ENCODE measurements at places on chromosomes 4 and X.

- DNase-seq: no peak
These were observed 89.4 kb downstream of the AMMECR1 start for GRCh38 chrX:110228453-110228852.

- DNase-seq: no peak
These were observed 773 bp upstream of the TXLNG start for GRCh38 chrX:16785247-16786138.

GRCh38 chrX:45143455-45143854, 57.2 kb downstream of the DIPK2B start:
- DNase-seq: no peak

DNA sequence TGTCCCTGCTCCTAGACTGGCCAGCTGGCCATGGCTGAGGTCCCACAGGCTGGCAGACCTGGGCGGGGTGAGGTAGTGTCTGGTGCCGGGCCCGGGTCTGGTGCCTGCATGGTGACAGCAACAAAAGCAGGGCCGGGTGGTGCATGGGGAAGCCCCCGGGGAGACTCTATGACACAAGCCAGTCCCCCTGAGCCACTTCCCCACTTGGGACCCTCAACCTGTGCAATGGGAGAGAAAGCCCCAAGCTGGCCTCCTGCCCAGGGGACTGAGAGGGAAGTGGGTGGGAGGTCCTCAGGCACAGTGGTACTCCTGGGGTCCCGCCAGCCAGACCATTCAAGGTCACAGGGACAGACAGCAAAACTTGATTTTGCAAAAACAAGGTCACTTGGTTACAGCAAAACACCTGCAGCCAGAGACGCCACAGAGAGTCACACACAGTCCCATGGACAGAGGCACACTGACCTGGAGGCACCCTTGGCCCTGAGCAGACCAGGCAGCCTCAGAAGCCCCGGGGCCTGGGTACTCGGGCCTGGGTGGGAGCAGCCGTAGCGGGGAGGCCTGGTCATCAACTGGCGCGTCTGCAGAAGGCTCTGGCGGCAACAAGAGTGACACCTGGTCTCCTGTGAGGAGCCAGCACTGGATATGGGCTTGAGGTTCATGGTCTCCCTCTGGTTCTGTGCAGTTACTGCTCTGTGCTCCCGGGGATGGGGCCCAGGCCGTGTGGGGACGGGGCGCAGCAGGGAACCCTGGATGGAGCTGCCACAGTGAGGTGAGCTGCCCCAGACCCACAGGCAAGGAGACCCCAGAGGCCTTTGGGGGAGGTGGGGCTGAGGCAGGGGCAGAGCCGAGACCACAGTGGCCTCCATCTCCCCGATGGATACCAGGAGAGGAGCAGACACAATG, 60.6 kb downstream of the HTRA3 start:
- no peak for DNase-seq

- DNase-seq: peak; percentile 48
These were observed 12.6 kb downstream of the PPA2 start for GRCh38 chr4:105461221-105461620.

DNA sequence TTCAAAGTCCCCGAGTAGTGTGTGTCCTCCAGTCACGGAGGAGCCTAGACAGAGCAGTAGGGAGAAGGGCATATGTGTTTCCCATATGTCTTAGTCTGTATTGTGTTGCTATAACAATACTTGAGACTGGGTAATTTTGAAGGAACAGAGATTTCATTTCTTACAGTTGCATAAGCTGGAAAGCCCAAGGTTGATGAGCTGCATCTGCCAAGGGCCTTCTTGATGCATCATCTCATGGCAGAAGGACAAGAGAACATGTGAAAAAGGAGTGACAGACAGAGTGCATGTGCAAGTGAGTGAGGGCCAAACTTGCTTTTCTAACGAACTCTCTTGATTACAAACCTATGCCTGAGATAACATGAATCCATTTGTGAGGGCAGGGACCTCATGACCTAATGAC, 243.4 kb downstream of the ARHGAP10 start:
- DNase-seq: peak; percentile 55

DNA sequence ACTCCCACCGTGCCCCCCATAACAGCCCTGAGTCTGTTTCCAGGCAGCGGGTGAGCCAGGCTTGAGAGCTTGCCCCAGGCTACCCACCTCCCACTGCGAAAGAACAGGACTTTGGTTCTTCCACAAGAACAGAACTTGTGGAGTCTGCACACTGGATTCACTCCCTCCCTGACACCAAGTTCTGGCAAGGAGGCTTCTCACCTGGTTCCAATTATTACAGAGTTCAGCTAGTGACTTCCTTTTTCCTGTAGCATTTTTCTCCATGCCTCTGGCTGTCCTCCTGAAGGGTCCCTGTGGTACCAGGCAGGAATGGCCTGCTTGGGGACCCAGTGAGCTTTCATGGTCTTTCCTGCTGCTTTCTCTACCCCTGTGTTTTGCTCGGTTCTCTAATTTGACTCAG, 208.6 kb upstream of the SFRP2 start:
- no peak for DNase-seq

DNA sequence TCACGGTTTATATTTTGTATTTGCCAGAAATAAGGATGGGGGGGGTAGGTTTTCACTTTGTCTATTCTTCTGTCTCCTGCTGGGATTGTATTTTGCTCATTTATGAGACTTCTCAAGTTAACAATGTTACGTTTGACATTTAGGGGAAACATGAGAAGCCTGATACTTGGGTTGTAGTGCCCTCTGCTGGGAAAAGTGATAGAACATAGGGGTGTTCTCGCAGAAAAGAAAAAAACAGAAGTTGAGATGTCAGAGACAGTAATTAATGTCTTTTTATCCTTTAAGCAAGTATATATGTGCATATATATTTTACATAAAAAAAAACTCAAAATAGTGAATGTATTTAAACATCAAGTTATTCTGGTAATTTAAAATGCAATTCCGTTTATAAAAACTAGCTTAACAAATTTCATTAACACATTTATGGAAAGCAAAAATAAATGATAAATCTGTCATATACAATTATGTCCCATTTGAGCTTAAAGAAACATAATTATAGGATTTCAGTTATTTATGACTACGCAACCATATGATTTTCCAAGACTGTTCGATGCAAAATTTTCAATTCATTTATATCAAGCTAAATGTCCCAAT, 46.0 kb upstream of the TMPRSS11F start:
- peak; percentile 78 for DNase-seq

DNA sequence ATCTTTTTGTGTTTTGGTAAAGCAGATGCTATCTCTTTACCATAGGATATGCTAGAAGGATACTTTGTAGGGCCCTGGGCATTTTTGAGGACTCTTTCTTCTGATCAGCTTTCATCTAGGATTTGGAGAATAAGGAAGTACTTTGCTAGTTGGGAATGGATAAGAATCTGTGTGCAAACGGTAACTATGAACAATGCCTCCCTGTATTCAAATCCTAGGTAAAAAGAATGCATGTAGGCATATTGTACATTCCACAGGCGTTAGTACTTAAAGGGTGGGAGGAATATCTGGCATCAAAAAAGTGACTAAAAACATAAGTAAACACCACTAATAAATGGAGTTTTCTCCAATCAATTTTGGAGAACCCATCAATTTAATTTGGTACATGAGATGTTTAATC, 59.7 kb downstream of the SH3BGRL start:
- DNase-seq: peak; percentile 68

GRCh38 chr4:101158134-101158482, 189.2 kb downstream of the PPP3CA start:
- DNase-seq: no peak

GRCh38 chr4:114562176-114562904, 36.3 kb upstream of the UGT8 start:
- DNase-seq: no peak

DNA sequence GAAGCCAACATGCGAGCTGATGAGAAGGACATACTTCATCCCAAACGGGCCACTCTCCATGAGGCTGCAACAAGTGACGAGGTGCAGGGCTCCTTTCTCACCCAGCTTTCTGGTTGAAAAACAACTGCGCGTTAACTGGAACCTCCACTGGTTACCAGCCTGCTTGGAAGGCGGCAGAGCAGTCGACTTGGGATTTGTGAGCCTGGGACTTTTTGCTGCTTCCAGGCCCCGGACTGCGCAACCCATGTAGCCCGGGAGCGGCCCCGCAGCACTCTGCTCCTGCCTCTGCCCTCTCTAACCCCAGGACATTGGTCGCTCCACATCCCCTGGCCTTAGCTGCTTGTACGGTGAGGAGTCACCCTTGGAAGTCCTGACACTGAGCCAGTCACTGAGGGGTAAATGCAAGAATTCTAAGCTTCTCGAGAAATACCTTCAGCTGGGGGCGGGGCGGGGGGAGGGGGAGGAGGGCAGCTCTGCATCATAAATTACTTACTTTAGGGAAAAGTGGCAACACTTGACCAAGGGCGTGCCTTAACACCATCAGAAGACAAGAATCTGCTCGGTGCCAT, 72.7 kb downstream of the MTMR1 start:
- no peak for DNase-seq

- DNase-seq: no peak
These were observed 110.5 kb downstream of the KLHL8 start for GRCh38 chr4:87109945-87110344.

- no peak for DNase-seq
These were observed 219.6 kb upstream of the DIAPH2 start for GRCh38 chrX:96464880-96465558.

GRCh38 chrX:105190252-105190853, 30.1 kb downstream of the TEX13A start:
- peak; percentile 46 for DNase-seq

Data from choroid plexus epithelial cell (primary cell).